ENCODE measurements at places on chromosomes 7 and 10. TPM values are rescaled to one million over a fixed set of nuclear protein-coding genes. Genes with fewer than 3 reads are reported as not detected.

Gene GPRIN2
- total RNA-seq: 12.8 TPM

Gene ASB4
- 0.47 TPM for total RNA-seq

Gene FKBP6
- total RNA-seq: not detected

- no peak for DNase-seq
Measured at GRCh38 chr7:133364959-133365690, 112.2 kb downstream of the EXOC4 start.

DNA sequence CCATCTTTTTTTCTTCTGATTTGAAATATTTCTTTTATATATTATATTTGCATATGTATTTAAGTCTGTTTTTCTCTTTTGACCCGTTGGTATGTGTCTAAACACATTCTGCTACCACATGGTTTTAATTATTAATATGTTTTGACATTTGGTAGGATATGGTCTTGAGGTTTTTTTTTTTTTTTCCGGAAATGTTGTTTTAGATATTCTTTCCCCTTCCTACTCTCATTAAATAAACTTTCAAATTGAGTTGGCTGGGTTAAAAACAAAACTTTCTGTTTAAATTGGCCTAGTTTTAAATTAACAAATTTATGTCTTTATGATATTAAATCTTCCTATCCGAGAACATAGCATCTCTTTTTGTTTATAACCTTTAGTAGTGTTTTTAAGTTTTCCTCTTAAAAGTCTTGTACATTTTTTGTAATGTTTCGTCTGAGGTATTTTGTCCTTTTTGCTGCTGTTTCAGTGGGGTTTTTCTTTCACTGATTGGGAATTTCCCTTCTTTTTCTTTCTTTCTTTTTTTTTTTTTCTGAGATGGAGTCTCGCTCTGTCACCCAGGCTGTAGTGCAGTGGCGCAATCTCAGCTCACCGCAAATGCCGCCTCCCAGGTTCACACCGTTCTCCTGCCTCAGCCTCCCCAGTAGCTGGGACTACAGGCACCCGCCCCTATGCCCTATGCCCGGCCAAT, 25.4 kb downstream of the STAM start:
- DNase-seq: no peak

DNA sequence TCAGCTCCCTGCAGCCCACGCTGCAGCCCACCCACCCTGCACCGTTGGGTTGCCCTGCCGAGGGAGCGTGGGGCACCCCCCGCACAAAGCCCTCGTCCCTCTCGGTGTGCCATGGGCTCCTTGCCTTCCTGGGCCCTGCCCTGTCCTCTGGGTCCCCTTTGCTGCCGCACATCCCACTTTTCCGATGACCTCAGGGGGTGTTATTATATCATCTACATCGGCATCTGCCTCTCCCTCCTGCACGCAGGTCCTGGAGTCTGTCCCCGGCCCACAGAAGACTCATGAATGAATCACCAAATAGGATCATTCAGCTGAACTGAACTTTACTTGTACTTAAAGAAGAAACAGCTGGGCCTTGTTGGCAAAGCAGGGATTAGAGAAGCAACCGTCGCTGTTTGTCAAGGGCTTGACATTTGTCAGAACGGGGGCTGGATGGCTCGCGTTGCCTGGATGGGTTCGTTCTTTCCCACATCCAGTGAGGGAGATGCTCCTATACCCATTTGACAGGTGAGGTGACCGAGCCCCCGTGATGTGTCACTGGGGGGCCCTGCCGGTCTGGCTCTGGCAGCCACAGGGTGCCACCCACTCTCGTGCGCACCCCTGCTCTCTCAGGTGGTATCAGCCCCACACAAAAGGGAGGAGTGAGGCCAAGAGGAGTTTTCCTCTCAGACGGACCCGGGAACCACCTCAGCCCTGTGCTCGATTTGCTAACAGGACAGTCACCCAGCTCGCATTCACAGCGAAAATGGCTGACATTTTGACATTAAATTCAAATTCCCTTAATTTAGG, 58.6 kb upstream of the EBF3 start:
- no peak for DNase-seq

GRCh38 chr10:51006686-51007085, 67.6 kb upstream of the PRKG1 start:
- no peak for DNase-seq

- DNase-seq: no peak
Measured at GRCh38 chr7:50229964-50230363, 74.6 kb upstream of the IKZF1 start.

- no peak for DNase-seq
Measured at GRCh38 chr7:116977172-116977571, 23.9 kb downstream of the ST7 start.

GRCh38 chr10:104038958-104039752, 46.5 kb downstream of the COL17A1 start:
- no peak for DNase-seq

- DNase-seq: no peak
Measured at GRCh38 chr7:30738026-30738915, 13.7 kb upstream of the INMT start.

DNA sequence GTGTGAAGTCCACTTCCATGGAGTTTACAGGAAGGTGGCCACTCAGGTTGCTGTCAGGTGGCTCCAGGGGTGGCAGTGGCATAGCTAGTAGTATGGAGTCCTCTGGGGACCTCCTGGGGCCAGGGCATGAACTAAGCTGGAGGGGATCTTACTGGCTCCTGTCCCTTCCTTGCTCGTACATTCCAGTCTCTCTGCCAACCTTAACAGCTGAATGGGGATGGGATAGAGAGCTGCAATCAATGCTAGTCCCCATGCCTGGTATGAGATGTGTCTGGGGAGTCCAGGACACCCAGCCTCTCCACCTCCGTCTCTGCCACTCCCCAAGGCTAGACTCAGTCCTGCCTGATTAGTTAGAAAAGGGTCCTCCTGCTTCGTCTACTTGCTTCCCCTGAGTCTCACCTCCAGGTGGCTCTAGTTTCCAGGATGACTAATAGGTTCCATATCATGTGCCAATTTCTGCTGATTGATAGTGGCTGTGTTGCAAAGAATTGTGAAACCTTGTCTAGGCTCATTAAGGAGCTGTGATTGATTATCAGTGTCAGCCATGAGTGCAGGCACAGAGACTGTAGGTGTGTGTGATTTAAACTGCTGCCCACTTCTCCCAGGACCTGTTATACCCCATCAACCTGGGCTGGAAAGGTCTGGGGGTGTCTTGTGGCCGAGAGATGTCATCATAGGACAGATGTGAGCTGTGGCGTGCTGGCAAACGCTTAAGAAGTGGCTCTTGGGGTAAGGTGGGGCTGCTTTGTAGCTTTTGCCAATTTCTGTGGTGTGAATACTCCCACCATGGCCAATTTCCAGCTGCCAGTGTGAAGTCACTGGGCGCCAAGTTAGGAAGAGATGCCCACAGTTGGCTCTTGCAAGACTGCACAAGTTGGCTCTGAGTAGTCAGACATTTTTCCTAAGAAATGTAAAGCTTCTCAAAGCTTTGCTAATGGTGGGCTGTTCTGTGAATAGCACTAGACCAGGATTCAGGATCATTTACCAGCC, 59.8 kb downstream of the COL13A1 start:
- peak; percentile 80 for DNase-seq

GRCh38 chr10:104368381-104368780, 14.7 kb downstream of the CFAP58 start:
- no peak for DNase-seq
